Neural progenitor cell (in vitro differentiated cells): ENCODE measurements at places on chromosomes 7 and 10.

DNA sequence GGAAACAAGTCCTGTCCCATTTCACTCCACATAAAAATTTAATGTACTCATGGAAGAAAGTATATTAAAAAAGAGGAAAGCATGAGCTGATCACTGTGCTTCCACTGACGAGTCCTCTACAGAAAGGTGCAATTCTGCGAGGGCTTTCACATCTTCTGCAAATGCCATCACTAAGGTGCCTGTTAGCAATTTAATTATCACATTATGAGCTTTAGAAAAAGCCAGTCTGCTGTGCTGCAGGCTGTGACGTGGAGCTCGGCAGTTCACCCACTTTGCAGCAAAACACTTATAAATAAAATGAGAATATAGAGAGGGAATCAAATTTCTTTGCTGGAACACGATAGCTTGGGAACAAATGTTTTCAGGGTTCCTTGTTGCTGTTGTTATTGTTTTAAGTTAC lies 22.5 kb upstream of the NEUROD6 start:
- DNase-seq, result no peak

DNA sequence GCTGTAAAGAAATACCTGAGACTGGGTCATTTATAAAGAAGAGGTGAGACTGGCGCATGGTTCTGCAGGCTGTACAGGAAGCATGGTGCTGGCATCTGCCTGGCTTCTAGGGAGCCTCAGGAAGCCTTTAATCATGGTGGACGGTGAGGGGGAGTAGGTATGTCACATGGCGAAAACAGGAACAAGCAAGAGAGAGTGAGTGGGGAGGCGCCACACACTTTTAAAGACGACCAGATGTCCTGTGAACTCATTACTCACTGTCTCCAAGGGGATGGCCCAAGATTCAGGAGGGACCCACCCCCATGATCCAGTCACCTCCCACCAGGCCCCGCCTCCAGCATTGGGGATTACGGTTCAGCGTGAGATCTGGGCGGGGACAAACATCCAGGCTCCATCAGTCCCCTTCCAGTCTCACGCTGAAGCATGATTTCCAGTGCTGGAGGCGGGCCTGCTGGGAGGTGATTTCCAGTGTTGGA lies 3.2 kb downstream of the ZNF316 start:
- peak; percentile 75 for DNase-seq

GRCh38 chr10:47143072-47143471 lies 156.9 kb upstream of the GDF10 start:
- DNase-seq, result no peak

- no peak for DNase-seq
These were observed 517.5 kb downstream of the NRG3 start for GRCh38 chr10:82392533-82392932.

DNA sequence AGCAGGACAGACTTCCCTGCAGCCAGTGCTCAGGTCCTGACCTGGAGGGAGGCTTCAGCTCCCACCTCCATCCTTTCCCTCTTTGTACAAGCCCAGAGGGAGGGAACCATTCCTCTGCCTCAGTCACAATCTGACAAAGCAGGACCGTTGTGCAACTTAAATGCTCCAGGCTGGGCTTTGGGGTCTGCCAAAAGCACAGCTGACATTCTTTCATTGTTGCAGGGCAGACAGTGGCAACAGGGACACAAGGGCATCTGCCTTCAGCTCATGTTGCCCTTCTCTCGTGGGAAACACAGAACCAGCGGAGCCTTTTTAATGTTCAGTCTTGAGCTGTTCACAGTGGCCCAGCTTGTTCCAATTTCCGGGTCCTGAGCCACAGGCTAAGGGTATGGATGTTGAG lies 155.7 kb upstream of the TNS3 start:
- DNase-seq, result no peak

GRCh38 chr7:139683137-139683921 lies 94.5 kb downstream of the HIPK2 start:
- DNase-seq, result no peak

DNA sequence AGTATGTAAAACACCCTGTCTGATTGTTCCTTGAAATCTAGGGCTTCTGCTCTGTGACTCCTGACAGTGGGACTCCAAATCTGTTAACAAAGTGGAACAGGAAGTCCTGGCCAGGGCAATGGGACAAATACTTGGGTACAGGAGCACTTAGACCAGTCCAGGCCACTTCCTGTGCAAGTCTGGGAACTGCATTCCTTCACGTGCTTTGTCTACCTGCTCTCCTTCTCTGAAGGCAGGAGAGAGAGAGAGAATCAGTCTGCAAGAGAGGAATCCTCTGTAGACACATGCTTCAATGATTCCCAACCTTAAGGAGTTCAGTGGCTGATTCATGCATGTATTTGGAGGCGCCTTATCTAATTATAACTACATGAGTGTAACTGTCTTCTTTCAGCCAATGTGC lies 530.2 kb downstream of the GATA3 start:
- no peak for DNase-seq

- peak; percentile 11 for DNase-seq
These were observed 589.3 kb downstream of the NRG3 start for GRCh38 chr10:82464191-82464818.

DNA sequence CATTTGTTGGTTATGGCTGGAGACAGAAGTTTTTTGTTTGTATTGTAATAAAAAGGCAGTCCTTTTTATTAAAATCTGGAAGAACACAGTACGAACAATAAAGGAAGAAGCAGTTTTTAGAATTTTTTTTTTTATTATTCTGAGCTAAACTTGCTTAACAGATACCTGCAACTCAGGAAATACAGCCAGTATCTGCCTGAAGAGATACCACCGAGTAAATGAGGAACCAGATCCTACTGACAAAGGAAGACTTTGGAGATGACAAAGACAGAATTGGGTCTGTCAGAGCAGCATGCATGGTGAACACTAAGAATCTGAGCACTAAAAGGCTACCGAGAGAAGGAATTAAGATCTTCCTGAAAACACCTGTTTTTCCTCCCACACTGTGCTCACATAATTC lies 1335.9 kb upstream of the SORCS1 start:
- no peak for DNase-seq

DNA sequence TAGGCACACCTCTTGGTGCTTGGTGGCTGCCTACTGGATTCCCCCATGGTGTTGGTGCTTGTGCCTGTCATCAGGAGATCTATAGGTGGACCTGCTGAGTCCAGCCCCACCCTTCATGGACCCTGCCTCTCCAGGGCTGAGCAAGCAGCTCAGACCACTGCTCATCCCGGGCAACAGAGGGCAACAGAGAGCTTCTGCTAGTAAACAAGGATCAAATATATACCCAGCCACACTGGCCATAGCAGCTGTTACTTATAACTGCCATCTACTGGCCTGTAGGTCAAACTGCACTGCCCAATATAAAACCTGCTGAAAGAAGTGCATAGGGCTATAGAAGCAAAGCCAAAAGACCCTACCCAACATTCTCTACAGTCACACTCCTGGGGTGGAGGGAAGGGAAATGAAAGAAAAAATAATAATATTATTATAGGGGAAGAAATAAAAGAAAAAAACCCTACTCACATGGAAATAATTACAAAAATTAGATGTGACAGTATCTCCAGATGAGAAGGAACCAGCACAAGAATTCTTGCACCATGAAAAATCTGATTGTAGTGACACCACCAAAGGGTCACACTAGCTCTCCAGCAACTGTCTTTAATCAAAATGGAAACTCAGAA lies 54.9 kb upstream of the ZNF800 start:
- peak; percentile 49 for DNase-seq

- no peak for DNase-seq
These were observed 545.1 kb upstream of the GALNT17 start for GRCh38 chr7:70586822-70587221.

DNA sequence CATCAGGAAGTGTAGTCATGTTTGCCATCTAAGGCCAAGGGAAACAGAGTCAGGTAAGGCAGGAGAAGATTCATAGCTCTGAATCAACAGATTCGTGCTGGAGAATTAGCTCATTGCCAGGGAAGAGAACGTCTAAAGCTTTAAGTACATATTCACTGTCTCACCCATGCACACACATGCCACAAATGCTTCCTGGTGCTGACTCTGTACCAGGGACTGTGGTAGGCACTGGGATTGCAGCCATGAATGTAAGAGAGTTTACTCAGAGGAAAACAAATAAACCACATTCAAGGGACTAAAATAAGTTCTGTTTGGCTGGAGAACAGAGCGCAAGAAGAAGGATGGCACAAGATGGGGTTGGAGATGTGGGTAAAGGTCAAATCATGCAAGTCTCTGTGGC lies 89.8 kb upstream of the HPS1 start:
- no peak for DNase-seq
